Right renal cortex interstitium (tissue), 3 donors: ENCODE measurements at places on chromosomes 2 and 18.
A peak's percentile ranks its signal among the peaks of the same experiment; 100 is the strongest.

DNA sequence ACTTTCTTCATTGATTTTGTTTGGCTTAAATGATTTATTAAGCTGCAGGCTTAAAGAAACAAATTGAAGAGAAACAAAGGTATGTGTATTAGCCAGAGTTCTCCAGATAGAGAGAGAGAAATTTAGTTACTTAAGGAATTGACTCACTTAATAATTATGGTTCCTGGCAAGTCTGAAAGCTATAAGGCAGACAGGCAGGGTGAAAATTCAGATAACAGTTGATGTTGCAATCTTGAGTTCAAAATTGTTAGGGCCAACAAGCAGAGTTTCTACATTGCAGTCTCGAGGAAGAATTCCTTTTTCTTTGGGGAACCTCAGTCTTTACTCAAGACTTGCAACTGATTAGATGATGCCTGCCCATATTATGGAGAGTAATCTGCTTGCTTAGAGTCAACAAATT, 593.5 kb downstream of the ADCYAP1 start:
- no peak for DNase-seq

DNA sequence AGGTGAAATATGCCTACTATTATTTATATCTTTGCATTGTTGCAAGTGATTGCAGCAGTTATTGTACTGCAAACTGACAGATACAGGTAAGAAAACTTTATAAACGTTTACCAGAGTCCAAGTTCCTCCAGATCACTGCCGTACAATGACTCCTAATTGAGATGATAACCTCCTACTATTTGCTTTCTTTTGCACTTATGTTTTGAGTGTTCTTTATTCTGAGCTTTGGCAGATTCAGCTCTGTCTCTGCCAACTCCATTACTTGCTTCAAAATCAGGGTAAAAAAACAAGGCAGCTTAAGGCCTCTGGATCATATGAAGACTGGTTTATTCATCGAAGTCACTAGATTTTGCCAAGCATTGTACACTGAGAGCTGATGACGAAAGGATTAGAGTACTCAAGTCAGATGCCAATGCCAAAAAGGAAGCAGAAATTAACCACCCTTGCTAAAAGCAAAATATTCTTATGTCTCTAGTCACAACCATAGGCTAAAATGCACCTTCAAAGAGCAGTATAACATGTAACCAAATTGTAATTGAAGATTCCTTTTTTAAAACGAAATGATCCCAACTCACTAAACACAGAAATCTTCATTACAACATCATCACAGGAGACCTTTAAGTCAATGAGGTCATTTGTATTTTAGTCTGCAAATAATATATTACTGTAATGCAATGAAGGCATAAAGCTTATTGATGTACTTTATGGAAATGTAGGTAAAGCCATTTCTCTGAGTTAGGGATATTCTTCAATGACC, 10.5 kb upstream of the IKZF2 start:
- DNase-seq = no peak

- no peak for DNase-seq
Measured at GRCh38 chr2:9697909-9698308, 67.1 kb upstream of the YWHAQ start.

DNA sequence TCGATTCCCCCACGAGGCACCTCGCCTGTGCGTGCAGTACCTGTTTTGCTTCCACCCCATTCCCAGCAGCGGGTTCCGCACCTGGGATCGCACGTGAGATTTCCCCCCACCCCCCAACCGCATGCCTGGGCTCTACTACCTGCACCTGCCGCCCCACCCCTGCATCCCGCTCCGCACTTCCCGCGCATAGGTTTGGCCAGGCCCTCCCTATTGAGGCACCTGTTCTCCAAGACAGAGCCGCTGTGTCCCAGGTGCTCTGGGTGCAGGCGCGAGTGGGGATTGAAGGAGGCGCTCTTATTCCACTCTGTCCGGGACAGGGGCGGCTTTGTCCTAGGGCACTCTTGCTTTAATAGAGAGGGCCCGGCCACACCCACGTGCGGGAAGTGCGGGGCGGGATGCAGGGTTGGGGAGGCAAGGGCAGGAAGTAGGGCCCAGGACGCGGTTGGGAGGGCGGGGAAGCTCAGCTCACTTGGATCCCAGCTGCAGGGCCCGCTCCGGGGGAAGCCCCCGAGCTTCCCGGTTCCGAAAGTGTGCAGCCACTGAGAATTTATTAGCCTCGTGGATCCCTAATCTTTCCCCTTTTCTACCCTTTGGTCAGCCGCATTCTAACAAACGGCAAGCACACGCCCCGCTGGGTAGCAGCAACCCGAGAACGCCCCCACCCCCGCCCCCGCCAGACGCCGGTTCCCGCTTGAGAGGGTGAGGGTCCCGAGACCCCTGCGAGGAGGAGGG, 670 bp upstream of the MOCOS start:
- DNase-seq = peak; percentile 8
